ENCODE measurements at places on chromosomes 4 and X. TPM values are rescaled to one million over a fixed set of nuclear protein-coding genes. Genes with fewer than 3 reads are reported as not detected.

Gene VAMP7
- 30.1 TPM for total RNA-seq

GRCh38 chrX:67693928-67694327 is 150.1 kb downstream of the AR start:
- no peaks in the 10 kb centered on the region for H3K36me3 ChIP-seq
- no peak overlapping the region for H3K27ac ChIP-seq
- no peak overlapping the region for H3K4me3 ChIP-seq

Gene SLC6A8
- total RNA-seq = 0.70 TPM

Gene MMRN1
- total RNA-seq = 0.10 TPM

GRCh38 chrX:27241981-27242380 is 221.2 kb downstream of the PPP4R3C start:
- H3K4me3 ChIP-seq = no peak overlapping the region
- no peaks in the 10 kb centered on the region for H3K27me3 ChIP-seq
- H3K4me1 ChIP-seq = no peaks in the 10 kb centered on the region
- DNase-seq = no peak
- no peak overlapping the region for H3K27ac ChIP-seq

DNA sequence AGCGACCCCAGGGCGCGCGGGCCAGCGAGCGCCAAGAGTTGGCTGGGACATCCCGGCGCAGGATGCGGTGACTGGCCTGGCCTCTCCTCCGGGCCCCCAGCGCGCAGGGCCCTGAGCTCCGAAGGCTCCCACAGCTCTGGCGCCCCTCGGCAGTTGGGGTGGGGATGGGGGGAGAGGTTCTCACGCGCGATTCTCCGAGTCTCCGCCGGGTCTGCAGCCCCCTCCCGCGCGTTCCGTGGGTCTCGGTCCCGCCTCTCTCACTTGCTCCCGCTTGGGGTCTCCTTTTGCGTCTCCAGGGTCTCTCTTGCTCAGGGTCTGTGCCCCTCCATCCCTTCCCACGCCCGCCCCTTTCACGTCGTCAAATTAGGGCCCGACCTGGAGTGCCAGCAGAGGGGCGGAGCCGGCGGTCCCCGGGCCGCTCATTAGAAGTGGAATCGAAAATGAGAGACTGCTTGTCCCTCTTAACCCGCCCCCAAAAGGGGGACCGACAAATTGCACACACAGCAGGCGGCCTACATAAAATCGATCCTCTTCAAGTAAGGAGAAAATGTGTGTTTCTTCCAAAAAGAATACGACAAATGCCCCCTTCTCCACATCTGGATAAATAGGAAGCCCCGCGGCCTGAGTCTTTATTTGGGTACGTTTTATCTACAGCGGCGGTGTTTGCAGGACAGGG is 877 bp upstream of the NKX1-1 start:
- H3K27me3 ChIP-seq = peaks cover 75% of the 10 kb centered on the region
- H3K4me1 ChIP-seq = no peaks in the 10 kb centered on the region
- no peak for DNase-seq

DNA sequence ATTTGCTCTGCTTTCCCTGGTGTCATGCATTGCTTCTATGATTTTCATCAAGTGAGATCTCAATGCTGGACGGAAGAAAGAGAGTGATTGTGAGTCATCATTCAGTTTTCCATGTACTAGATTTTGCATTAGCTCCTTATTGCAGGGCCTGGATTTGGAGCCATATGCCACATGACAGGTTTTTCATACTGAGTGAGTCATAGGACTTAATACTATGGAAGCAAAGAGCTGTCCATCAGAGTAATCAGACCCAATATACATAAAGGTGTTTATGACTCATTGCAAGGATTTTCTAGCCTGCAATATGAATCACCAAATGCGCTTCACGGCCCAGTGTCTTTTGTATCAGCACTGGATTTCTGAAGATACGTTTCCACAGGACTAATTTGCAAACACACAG is 11.2 kb upstream of the TFDP3 start:
- DNase-seq = no peak
- H3K36me3 ChIP-seq = no peaks in the 10 kb centered on the region
- no peak overlapping the region for H3K4me3 ChIP-seq

- H3K27me3 ChIP-seq = no peaks in the 10 kb centered on the region
- no peaks in the 10 kb centered on the region for H3K36me3 ChIP-seq
- no peak overlapping the region for H3K27ac ChIP-seq
- no peak overlapping the region for H3K4me3 ChIP-seq
- DNase-seq = no peak
- H3K4me1 ChIP-seq = no peaks in the 10 kb centered on the region
Measured at GRCh38 chr4:139892973-139893736, 227.5 kb downstream of the MGST2 start.

- no peaks in the 10 kb centered on the region for H3K27me3 ChIP-seq
- H3K36me3 ChIP-seq = no peaks in the 10 kb centered on the region
- no peak overlapping the region for H3K27ac ChIP-seq
Measured at GRCh38 chr4:188262464-188262863, 123.2 kb downstream of the TRIML1 start.

Gene EBP
- total RNA-seq = 169 TPM

DNA sequence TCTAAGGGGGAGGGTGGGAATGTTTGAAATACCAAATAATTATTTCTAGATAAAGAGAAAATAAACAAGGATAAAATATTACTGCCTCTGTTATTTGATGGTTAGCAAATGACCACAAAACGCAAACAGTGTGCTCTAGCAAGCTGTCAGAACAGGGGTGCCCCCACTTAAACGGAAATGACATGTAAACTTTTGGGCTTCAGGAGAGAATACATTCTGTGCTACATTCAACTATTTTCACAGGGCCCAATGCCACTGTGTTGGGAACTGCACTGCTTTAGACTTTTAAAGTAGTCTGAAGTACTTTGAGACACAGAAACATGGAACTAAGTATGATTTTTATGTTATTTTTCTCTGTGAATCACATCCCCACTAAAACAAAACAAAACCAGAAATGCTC is 14.1 kb downstream of the CD40LG start:
- no peak overlapping the region for H3K4me3 ChIP-seq
- DNase-seq = no peak
- H3K27ac ChIP-seq = no peak overlapping the region

Gene FOXR2
- total RNA-seq = not detected

Gene SCML2
- 3.4 TPM for total RNA-seq

Gene CYLC1
- not detected for total RNA-seq

DNA sequence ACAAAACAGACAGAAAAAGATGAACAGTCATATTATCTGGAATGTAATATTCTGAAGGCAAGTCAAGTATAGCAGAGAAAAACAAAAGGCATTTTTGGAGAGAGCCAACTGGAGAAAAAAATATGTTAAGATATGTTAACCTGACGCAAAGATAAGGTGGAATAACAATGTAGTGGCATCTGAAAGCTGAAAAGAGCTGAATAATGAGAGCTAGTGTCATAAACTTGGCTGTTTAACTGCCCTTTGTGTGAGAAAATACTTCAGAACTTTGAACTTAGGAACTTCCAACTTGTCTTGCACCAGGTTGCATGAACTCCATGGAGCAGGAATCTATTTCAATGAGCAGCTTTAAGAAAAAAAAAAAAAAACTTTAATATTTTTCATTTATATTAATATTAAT is 32.9 kb downstream of the RAB33A start:
- no peaks in the 10 kb centered on the region for H3K4me1 ChIP-seq
- H3K27ac ChIP-seq = no peak overlapping the region
- H3K4me3 ChIP-seq = no peak overlapping the region
- peaks cover 1% of the 10 kb centered on the region for H3K36me3 ChIP-seq

DNA sequence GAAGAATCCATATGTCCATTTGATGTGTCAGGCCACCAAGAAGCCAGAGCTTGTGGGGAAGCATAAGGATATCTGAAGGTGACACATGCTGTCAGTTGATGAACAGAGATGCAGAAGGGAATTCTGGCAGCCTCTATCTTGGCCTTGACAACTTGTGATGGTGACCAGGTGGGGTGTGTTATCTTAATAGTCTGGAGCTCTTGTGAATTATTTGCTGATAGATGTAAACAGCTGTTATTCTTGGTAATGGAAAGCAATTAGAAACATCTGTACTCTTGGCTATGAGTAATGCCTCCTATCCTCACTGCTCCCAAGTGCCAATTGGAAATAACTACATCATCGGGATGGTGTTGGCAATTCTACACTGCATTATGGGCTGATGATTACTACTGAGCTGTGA is 51.9 kb downstream of the NAA11 start:
- no peak overlapping the region for H3K4me3 ChIP-seq
- DNase-seq = no peak
- H3K27ac ChIP-seq = no peak overlapping the region
- H3K36me3 ChIP-seq = no peaks in the 10 kb centered on the region

Gene DCLK2
- total RNA-seq = not detected

Gene TBL1X
- 33.1 TPM for total RNA-seq

DNA sequence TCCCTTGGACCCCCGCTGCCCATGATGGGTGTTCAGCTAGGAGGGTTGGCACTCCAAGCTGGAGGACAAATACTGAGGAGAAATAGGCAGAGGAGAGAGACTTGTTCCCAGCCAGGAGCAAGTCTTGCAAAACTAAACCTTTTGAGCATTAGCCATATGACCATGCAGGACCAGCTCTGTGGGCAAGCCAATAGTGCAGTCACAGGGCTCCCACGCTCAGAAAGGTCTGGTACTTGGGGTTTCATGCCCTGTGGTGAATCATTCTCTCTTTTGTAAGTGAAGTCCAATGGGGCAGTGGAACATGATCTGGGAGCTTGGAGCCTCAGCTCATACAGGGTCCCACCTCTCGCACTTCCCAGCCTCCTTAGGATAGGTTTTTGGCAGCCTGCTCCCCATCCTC is 300.9 kb downstream of the BCOR start:
- no peak for DNase-seq
- H3K4me1 ChIP-seq = no peaks in the 10 kb centered on the region
- H3K4me3 ChIP-seq = no peak overlapping the region
- no peak overlapping the region for H3K27ac ChIP-seq
- no peaks in the 10 kb centered on the region for H3K27me3 ChIP-seq

DNA sequence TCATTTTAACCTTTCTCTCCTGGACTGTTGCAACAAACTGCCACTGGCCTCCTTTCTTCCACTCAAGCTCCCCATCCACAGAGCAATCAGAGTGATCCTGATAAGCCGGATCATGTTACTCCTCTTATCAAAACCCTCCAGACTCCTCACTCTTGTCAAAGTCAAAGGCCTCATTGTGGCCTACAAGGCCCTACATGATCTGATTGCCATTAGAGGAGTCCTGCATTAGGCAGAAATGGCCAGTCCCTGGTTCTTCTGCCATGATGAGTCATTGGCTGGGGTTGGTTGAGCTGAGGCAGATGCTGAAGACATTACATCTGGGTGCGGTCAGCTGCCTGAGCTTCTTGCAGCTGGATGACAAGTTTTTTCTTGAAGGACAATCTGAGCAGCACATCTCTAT is 32.7 kb upstream of the CASK start:
- H3K27ac ChIP-seq = no peak overlapping the region
- peaks cover 5% of the 10 kb centered on the region for H3K4me1 ChIP-seq
- DNase-seq = no peak

- H3K4me1 ChIP-seq = peaks cover 4% of the 10 kb centered on the region
- no peak for DNase-seq
- H3K4me3 ChIP-seq = no peak overlapping the region
- H3K36me3 ChIP-seq = peaks cover 17% of the 10 kb centered on the region
- H3K27me3 ChIP-seq = no peaks in the 10 kb centered on the region
- no peak overlapping the region for H3K27ac ChIP-seq
Measured at GRCh38 chr4:38109896-38110295, 149.7 kb downstream of the PTTG2 start.

- H3K36me3 ChIP-seq = peaks cover 2% of the 10 kb centered on the region
- DNase-seq = no peak
- H3K27ac ChIP-seq = no peak overlapping the region
- peaks cover 19% of the 10 kb centered on the region for H3K27me3 ChIP-seq
- no peak overlapping the region for H3K4me3 ChIP-seq
Measured at GRCh38 chr4:7956270-7956808, 16.7 kb upstream of the AFAP1 start.

DNA sequence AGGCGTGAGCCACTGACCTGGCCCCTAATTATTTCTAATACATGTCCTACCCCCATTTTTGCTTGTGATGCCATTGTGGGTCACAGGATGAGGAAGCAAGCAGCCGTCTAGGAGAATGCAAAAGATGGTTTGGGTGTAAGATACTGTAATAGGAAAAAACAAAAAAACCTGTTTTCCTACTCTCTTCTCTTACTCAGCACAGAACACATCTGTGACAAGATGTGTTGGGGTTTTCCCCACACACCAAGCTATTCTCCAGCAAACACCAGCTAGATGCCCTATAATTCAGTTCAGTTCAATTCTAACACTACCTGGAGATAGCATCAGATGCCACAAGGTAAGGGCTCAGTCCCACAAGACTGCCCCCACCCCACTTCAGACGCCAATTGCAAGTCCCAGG is 15.3 kb upstream of the HPRT1 start:
- no peak overlapping the region for H3K27ac ChIP-seq
- peaks cover 7% of the 10 kb centered on the region for H3K4me1 ChIP-seq
- peaks cover under 1% of the 10 kb centered on the region for H3K36me3 ChIP-seq
- no peaks in the 10 kb centered on the region for H3K27me3 ChIP-seq
- DNase-seq = no peak

All from activated naive CD8-positive, alpha-beta T cell treated with anti-CD3 and anti-CD28 coated beads for 36 hours (primary cell).